ENCODE measurements at places on chromosomes 3 and 15.
A peak's percentile ranks its signal among the peaks of the same experiment; 100 is the strongest.

- no peak for DNase-seq
These were observed 92.0 kb downstream of the ATG7 start for GRCh38 chr3:11364181-11364580.

DNA sequence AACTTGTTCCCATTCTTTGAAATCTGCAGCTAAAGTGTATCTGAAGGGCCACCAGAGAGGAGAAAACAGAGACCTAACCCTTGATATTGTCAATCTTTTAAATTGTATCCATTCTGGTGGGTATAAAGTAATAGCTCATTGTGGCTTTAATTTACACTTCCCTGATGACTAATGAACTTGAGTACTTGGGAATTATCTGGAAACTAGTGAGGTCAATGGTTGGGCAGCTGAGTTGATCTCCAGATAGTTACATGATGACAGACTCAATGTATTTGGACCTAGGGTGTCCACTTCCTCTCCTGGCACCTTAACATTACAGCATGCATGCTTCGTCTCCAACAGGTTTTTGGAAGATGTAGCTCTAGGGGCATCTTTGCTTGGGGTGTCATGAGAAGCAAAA is 195.2 kb downstream of the PDCD6IP start:
- no peak for DNase-seq

DNA sequence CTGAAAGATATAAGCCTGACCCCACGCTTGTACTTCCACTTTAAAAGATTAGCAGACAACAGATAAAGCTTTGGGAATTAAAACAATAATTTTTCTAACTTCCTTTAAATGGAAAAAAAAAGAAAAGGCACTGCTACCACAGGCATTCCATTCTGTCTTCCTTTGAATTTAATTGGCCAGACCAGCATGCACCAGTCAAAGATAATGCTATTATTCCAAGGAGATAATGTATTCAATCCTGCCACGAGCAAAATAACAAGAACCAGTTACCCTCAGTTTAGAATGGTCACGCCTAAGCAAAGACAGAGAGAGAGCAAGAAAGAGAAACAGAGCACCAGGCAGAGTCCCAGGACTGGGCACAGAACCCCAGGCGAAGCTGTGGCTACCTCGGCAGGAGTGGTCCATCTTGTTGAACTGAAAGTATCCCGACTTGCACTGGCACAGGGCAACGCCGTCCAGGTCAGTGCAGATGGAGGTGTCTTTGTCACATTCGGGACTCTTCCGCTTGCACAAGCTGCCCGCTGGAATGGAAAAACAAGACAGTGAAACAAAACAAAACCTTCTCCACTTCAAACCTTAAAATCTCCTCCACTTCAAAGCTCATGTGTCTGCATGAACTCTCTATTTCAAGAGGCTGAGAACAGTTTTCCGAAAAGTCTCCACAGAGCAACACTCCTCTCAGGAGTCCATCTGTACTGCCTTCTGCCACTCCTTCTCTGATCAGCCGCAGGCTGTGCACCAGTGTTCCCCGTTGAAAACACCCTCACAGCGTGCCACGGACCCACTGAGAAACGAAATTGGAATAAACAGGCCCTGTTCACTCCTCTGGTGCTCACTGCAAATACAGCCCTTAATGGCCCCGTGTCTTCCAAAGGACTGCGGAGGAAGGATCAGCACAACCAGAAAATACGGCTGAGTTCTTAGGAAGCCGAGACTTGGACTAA is 58.2 kb downstream of the HEG1 start:
- DNase-seq: no peak

- DNase-seq: no peak
These were observed 107.5 kb upstream of the GALNT15 start for GRCh38 chr3:16066975-16067374.

GRCh38 chr3:18424729-18425640 is at the start of gene SATB1:
Gene SATB1, minus strand, starts transcription at chr3:18425339. Its CDS starts 4,372 bp downstream, at chr3:18420967.
- DNase-seq: peak; percentile 48

- no peak for DNase-seq
These were observed 5.6 kb upstream of the MFGE8 start for GRCh38 chr15:88918738-88919137.

DNA sequence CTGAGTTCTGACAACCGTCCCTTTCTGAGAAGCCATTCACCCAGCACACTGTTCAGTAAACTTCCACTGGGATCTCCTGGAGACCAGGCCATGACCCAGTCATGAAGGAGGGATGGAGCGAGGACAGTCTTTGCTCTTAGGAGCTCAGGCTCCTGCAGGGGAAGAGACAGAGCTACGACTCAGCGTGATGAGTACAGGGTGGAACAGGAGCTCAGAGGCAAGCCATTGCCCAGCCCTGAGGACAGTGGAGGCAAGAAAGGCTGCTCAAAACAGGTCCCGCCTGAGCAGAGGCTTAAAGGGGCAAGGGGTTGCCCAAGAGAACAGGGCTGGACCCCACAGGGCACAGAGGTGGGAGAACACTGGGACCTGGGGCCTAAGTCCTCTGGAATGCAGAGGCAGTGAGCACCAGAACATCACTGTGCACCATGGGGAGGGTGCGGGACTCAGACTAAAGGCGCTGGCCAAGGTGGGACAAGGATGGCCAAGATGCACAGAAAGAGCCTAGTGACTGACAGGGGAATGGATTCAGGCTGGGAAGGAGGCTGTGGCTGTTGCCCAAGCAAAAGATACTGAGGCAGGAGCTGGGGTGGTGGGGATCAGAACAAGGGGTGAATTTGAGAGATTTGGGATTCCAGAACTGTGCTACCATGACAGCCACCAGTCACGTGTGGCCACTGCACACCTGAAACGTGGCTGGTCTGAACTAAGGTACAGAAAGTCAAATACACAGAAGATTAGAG is 25.8 kb downstream of the TMEM43 start:
- no peak for DNase-seq

- no peak for DNase-seq
These were observed 69.6 kb downstream of the LMCD1 start for GRCh38 chr3:8571256-8571655.

- DNase-seq: no peak
These were observed 64.8 kb downstream of the OSTN start for GRCh38 chr3:191263850-191264249.

GRCh38 chr3:166013073-166013679 is 176.0 kb upstream of the BCHE start:
- no peak for DNase-seq

DNA sequence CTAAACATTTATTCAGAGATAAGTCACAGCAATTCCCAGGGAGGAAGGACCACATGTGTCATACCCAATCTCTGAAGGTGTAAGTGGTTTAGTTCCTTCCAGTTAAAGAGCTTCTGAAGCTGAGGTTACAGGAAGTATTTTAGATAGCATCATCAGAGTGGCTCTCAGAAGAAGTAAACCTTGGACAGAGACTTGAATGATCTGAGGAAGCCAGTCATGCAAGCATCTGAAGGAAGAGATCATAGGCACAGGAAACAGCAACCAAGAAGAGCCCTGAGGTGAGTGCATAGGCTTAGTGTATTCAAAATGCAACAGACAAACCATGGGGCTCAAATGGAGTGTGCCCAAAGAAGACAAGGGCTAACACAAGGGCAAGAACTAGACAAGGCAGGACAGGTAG is 210.3 kb downstream of the ULK4 start:
- DNase-seq: no peak

DNA sequence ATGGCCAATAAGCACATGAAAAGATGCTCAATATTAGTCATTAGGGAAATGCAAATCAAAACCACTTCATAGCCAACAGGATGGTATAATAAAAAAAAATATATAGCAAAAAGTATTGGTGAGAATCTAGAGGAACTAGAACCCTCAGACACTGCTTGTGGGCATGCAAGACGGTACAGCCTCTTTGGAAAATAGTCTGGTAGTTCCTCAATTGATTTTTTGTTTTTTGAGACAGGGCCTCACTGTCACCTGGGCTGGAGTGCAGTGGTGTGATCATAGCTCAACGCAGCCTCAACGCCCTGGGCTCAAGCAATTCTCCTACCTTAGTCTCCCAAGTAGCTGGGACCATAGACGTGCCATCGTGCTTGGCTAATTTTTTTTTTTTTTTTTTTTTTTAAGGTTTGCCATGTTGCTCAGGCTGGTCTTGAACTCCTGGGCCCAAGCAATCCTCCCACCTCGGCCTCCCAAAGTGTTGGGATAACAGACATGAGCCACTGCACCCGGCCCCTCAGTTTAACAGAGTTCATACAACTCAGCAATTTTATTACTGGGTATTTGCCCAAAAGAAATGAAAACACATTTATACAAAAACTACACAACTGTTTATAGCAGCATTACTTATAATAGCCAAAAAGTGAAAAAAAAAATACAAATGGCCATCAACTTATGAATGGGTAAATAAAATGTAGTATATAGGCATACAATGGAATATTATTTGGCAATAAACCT is 5.1 kb downstream of the PRC1 start:
- DNase-seq: no peak

DNA sequence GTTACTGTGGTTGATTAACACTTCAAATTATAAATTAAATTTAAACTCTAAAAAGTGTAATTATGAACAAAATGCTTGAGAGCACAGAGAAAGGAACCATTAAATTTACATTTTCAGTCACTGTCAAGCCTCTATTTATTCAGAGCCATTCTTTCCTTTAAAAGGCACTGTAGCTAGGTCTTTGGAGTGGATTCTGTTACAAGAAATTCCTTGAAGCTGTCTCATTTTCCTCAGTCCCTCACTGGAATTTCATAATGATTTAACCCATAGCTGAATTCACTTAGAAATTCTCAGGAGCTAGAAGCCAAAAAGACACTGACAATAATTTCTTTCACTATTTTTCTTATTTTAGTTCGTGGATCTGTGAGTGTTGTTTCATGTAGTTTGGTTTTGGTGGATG is 81.2 kb upstream of the TCF12 start:
- no peak for DNase-seq

DNA sequence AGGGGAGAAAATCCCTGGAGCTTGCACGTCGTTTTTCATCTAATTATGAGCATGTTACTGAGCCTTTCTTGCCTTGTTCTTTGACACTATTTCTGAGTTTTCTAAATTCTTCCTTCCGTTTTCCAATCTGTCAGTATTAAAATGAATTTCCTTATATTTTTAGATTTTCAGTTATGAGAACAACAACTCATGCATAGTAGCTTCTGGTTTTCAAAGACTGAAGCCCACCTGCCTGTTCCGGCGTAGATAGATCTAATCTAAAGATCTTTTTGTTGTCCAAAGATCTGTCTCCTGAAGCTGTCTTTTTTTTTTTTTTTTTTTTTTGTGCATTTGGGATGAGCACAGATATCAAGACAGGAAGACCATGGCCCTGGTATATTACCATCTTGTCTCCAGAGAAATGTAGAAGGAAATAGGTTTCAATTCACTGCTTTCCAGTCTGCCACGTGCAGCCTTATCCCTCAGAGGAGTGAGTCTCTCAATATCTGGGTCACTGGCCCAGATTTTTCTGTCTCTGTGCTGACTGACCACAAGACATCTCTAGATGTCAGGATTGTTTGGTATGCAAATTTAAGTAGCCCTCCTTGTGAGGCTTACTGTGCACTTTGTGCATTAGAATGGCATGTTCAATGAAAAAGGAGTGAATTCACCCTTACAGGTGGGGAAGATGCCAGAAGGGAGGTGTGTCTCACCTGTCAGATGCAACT is 222.3 kb upstream of the TMC3 start:
- DNase-seq: no peak

- DNase-seq: no peak
These were observed 53.9 kb upstream of the TTC14 start for GRCh38 chr3:180548050-180548449.

DNA sequence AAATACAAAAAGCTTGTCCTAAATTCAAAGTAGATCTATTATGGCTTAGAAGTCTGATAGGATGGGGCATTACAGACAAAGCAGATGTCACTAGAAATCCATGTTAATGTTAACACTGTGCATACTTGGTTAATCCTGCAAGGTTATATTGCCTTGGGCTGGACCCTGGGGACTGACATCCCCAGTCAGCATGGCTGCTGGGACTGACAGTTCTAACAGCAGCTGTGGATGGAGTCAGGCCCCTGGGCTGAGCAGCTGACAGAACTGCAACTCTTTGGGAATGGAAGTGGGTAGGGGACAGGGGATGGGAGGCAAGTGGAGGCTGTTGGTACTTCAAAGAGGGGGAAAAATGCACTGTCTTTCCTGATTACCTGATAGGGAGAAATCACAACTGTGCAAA is 7.5 kb downstream of the P2RY1 start:
- no peak for DNase-seq

DNA sequence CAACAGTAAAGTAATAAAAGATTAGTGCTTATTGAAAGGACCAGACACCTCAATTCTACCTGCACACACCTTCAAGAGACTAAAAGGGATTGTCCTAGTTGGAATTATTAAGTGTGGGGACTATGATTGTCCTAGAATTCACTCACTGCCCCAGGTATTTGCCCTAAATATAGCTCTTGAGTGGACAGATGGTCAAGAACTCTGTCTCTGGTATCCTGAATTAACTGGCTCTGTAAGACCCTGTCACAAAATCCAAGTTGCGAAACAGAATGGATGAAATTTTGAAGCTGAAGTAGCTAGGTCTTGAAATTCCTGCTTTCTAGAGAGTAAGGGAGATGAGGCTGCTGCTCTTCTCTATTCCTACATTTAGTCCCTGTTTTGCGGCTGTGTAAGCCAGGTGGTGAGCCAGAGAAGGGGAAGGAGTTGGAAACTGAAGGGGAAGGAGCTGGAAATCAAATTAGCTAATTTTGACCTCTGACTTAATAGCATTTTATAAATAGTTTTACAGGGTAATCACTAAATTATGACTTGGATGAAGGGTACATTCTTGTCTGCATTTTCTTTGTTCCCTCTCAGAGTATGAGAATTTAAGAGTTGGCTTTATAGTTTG is 34.5 kb downstream of the KBTBD12 start:
- DNase-seq: no peak

GRCh38 chr15:25933456-25934158 is 70.5 kb upstream of the ATP10A start:
- DNase-seq: peak; percentile 7

- no peak for DNase-seq
These were observed 264.5 kb upstream of the RASGRP1 start for GRCh38 chr15:38829086-38829485.

DNA sequence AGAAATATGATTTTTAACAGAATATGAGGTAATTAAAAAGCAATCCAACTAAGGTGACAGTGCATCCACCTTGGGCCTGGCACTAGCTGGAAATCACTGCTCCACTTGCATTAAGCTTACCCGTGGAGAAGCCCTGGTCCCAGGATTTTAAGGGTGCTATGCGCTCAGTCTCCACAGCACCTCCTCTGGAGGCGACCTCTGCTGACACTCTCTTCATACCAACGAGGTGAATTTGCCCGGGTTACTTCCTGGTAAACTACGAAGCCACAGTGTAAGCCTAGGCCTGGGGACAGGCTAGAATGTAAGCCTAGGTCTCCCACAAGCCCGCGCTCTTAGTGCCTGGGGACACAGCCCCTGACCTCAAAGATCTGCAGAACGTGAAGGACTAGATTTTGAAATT is 793 bp downstream of the APOD start:
- no peak for DNase-seq

DNA sequence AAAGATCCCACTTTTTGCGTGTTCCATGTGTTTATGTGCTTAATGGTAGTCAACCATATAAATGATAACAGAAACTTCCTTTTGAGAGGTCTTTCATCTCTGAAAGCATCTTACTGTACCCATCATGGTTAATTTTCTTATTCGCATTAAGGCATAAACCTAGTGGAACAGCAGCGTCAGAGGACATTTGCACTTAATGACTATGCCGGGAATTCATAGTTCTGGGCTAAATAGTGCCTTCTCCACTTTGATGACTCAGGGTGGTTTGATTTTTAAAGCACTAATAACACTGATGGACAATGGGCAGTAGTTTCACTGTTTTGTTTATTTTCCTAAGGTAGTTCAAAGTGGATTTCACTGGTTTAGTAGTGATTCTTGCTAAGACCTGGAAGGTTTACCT is 455.3 kb downstream of the DIPK2A start:
- DNase-seq: no peak

GRCh38 chr3:40310705-40311104 is 1.2 kb downstream of the EIF1B start:
- no peak for DNase-seq
